Gastrocnemius medialis (tissue), 4 donors: ENCODE measurements at places on chromosomes 2 and 18.

GRCh38 chr2:100130595-100131391 lies 11.6 kb downstream of the AFF3 start:
- H3K4me3 ChIP-seq: no peak overlapping the region
- no peaks in the 10 kb centered on the region for H3K36me3 ChIP-seq
- no peak overlapping the region for H3K27ac ChIP-seq
- H3K27me3 ChIP-seq: no peaks in the 10 kb centered on the region
- no peaks in the 10 kb centered on the region for H3K4me1 ChIP-seq

DNA sequence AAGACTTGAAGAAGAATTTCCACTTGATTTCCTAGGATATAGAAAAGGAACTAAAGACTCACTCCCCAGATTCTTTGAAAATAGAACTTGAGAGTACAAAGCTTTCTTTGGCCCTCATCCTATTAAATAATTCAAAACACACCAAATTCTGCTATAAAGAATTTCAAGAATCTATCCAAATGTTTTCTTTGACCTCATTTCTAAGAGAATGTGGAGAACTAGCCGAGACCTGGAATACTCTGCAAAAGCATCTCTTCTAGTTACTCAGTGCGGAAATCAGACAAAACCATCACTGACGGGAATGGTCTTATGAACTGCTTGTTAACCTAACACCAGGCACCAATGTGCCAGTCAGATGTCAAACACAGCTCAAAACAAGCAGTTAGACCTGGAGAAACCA lies 44.2 kb upstream of the ARL5A start:
- no peaks in the 10 kb centered on the region for H3K36me3 ChIP-seq
- no peak overlapping the region for H3K27ac ChIP-seq
- H3K27me3 ChIP-seq: no peaks in the 10 kb centered on the region
- no peak for DNase-seq
- H3K4me1 ChIP-seq: no peaks in the 10 kb centered on the region
- H3K4me3 ChIP-seq: no peak overlapping the region

GRCh38 chr2:150474326-150475074 lies 13.0 kb downstream of the RND3 start:
- peaks cover 3% of the 10 kb centered on the region for H3K36me3 ChIP-seq
- H3K27me3 ChIP-seq: no peaks in the 10 kb centered on the region
- DNase-seq: no peak

DNA sequence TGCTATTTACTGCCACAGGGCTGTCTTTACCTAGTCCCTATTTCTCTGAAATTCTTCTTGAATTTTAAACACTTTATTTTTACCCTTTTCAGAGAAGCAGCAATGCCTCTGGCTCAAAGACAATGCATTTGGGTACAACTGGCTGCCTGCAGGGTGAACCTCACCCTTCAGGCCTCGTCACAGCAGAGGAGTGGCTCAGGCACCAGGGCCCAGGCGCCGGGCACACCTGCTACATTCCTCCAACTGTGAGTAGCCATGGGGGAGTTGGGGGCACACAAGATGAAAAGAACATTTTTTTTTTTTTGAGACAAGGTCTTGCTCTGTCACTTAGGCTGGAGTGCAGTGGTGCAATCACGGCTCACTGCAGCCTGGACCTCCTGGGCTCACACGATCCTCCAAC lies 74.9 kb upstream of the KCNE4 start:
- no peak overlapping the region for H3K27ac ChIP-seq
- DNase-seq: no peak
- H3K4me3 ChIP-seq: no peak overlapping the region
- no peaks in the 10 kb centered on the region for H3K27me3 ChIP-seq
- H3K4me1 ChIP-seq: no peaks in the 10 kb centered on the region

GRCh38 chr2:13607139-13607538 lies 890.4 kb downstream of the TRIB2 start:
- H3K36me3 ChIP-seq: no peaks in the 10 kb centered on the region
- H3K27ac ChIP-seq: no peak overlapping the region
- H3K27me3 ChIP-seq: no peaks in the 10 kb centered on the region
- H3K4me1 ChIP-seq: no peaks in the 10 kb centered on the region

- no peaks in the 10 kb centered on the region for H3K4me1 ChIP-seq
- no peak overlapping the region for H3K27ac ChIP-seq
- no peaks in the 10 kb centered on the region for H3K36me3 ChIP-seq
Measured at GRCh38 chr2:29226375-29226774, 111.2 kb downstream of the CLIP4 start.

DNA sequence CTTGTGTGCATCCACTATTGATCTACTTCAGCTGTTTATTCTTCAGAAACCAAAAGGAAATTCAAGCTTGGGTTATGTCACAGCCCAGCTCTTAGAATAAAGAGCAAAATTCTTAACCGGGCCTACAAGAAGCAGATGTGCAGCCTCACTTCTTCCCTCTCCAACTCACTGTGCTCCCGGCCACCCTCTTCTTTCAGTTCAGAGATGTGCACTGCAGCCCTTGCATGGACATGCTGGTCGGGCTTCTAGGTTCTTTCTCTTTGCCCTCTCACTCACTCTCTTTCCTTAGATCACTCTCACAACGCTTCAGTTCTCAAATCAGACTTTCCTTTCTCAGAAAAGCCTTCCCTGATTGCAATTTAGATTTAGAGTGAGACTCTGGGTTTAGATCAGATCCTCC lies 104.1 kb downstream of the CHN1 start:
- no peak for DNase-seq
- H3K4me1 ChIP-seq: no peaks in the 10 kb centered on the region
- no peak overlapping the region for H3K4me3 ChIP-seq
- H3K27me3 ChIP-seq: no peaks in the 10 kb centered on the region

DNA sequence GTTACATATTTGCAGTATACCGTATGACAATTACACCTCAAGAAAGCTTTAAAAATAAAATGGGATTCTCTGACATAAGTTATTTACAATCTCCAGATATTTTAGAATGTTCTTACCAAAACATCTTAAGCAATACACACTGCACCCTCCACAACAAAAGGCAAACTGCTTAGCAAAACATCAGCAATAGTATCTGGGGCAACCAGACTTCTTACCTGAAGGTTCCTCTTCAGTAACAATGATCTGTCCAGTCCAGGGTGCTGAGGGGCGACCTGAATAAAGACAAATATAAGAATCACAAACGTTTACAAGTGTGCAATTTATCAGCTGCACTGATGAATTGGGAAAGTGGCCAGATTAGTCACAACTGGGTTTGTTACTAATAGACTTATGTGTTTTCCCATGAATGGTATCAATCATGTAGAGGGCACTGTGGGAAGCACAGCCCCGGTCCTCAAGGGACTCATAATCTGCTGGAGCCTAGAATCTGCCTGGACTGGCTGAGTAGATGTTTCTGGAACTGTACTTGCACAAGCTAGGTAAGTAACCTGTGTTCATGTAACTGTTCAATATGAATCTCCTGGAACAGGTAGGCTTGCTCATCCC lies 70.7 kb downstream of the MYOM1 start:
- no peaks in the 10 kb centered on the region for H3K27me3 ChIP-seq
- no peak for DNase-seq
- H3K4me1 ChIP-seq: peaks cover 5% of the 10 kb centered on the region
- peak overlapping the region; percentile 54 for H3K27ac ChIP-seq
- H3K36me3 ChIP-seq: no peaks in the 10 kb centered on the region

- H3K4me3 ChIP-seq: no peak overlapping the region
- H3K4me1 ChIP-seq: peaks cover 31% of the 10 kb centered on the region
- no peaks in the 10 kb centered on the region for H3K27me3 ChIP-seq
- H3K27ac ChIP-seq: no peak overlapping the region
Measured at GRCh38 chr2:174766271-174766670, 2.0 kb upstream of the CHRNA1 start.

GRCh38 chr2:16252891-16253290 lies 312.5 kb downstream of the MYCN start:
- DNase-seq: no peak
- H3K36me3 ChIP-seq: no peaks in the 10 kb centered on the region
- H3K4me3 ChIP-seq: no peak overlapping the region
- H3K4me1 ChIP-seq: no peaks in the 10 kb centered on the region
- no peak overlapping the region for H3K27ac ChIP-seq

GRCh38 chr18:55318951-55319441 lies 269.0 kb downstream of the TCF4 start:
- no peaks in the 10 kb centered on the region for H3K27me3 ChIP-seq
- peak overlapping the region; percentile 57 for H3K4me3 ChIP-seq
- H3K27ac ChIP-seq: peak overlapping the region; percentile 93
- H3K36me3 ChIP-seq: no peaks in the 10 kb centered on the region
- DNase-seq: no peak
- peaks cover 66% of the 10 kb centered on the region for H3K4me1 ChIP-seq

DNA sequence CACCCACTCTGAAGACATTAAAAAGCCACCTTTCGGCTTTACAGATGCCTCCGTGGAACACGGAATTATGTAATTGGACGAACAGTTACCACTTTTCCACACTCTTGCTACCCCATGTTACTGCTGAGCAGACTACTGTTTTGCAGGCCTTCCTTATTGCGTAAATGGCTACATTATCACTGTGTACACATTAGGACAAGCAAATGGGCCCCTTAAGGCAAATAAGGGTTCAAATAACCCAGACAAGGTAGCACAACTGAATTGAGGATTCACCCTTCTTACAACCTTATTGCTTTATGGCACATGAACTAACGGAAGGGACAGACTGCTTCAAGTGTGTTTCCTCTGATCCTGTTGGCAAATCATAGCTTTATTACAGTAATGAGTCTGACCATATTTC lies 832.2 kb upstream of the FANCL start:
- H3K4me1 ChIP-seq: no peaks in the 10 kb centered on the region
- no peak for DNase-seq
- no peaks in the 10 kb centered on the region for H3K27me3 ChIP-seq
- H3K27ac ChIP-seq: no peak overlapping the region
- no peaks in the 10 kb centered on the region for H3K36me3 ChIP-seq

DNA sequence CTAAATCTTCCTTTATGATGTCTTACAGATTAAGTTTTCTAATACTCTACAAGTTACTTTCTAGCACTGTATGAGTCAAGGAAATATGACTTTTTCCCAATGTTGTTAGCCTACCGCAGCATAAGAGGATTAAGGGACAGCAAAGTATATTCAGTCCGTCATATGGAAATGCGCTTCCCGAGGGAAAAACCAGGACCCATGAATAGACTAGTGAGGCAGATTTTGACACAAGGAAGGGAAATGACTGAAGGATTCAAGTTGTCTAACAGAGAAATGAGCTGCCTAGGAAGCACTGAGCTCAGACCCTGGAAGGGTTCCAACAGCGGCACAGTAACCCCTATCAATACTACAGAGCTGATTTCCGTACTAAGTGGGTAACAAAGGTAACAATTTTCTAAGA lies 12.0 kb downstream of the SEPTIN10 start:
- H3K4me1 ChIP-seq: peaks cover 3% of the 10 kb centered on the region
- no peaks in the 10 kb centered on the region for H3K36me3 ChIP-seq
- H3K4me3 ChIP-seq: no peak overlapping the region

DNA sequence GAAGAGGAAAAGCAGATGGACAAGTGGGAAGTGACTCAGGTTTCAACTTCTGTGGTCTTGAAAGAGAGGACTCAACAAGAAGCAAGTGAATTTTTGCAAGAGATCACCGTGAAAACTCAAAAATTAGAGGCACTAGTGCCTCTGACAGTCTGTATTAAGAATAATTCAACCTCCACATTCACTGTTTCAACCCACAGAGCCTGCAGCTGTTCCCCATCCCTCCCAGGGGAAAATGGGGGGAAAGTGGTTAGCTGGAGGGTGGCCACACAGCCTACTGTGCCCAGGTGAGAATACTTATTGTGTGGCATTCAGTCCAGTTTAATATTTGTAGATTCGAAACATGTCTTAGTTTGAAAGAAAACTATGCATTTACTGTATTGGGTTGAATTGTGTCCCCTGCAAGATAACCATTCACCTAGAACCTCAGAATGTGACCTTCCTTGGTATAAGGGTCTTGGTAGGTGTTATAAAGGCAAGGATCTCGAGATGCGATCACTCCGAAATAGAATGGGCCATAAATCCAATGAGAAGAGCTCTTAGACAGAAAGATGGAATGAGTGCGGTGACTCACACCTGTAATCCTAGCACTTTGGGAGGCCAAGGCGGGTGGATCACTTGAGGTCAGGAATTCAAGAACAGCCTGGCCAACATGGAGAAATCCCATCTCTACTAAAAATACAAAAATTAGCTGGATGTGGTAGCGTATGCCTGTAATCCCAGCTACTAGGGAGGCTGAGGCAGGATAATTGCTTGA lies 94.3 kb downstream of the IRS1 start:
- no peaks in the 10 kb centered on the region for H3K4me1 ChIP-seq
- no peak for DNase-seq
- no peaks in the 10 kb centered on the region for H3K27me3 ChIP-seq
- no peak overlapping the region for H3K4me3 ChIP-seq

DNA sequence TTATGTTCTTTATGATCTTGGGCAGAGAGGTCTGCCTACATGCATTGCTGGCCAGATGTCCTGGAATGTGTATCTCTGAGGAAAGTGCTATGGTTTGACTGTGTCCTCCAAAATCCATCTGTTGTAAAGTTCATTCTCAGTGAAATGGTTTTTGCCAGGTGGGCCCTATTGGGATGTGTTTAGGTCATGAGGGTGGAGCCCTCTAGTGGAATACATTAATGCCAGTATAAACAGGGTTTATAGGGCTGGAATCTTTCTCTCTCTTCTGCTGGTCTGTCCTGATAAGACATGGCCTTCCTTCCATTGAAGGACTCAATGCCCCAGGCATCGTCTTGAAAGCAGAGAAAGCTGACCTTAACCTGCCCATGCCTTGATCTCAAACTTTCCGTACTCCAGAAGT lies 258.5 kb downstream of the RPIA start:
- H3K36me3 ChIP-seq: no peaks in the 10 kb centered on the region
- H3K27ac ChIP-seq: no peak overlapping the region
- no peaks in the 10 kb centered on the region for H3K4me1 ChIP-seq
- DNase-seq: no peak
- no peak overlapping the region for H3K4me3 ChIP-seq
- H3K27me3 ChIP-seq: no peaks in the 10 kb centered on the region

- H3K27ac ChIP-seq: no peak overlapping the region
- H3K36me3 ChIP-seq: no peaks in the 10 kb centered on the region
- H3K27me3 ChIP-seq: no peaks in the 10 kb centered on the region
- peak overlapping the region; percentile 71 for H3K4me3 ChIP-seq
Measured at GRCh38 chr2:19988600-19988999, 1.3 kb downstream of the WDR35 start.

- no peak overlapping the region for H3K27ac ChIP-seq
- no peak for DNase-seq
- no peaks in the 10 kb centered on the region for H3K27me3 ChIP-seq
- no peaks in the 10 kb centered on the region for H3K4me1 ChIP-seq
Measured at GRCh38 chr2:220995581-220995980, 576.5 kb downstream of the EPHA4 start.

GRCh38 chr2:33911327-33911726 lies 312.2 kb upstream of the FAM98A start:
- H3K4me3 ChIP-seq: no peak overlapping the region
- no peaks in the 10 kb centered on the region for H3K27me3 ChIP-seq
- H3K27ac ChIP-seq: no peak overlapping the region

DNA sequence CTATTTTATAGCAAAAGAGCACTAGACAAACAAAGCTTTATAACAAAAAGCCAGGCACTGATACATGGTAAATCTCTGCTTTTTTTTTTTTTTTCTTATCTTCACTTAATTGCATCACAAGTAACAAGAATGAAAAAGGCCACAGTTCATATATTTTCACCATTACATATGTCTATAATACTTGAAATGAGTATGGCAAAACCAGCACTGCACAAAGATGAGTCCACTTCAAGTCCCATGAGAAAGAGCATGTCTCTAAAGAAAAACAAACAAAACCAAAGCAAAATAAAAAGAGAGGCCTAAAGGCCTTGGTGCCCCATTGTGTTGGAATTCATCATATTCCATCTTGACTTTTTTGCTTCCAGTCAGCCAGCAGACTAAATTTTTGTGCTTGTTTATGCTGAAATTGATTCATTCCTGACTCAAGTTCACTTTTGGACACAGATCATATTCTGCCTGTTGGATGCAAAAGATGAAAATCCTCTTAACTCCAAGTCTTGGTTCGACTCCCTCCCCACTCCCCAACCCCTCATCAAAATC lies 264.9 kb upstream of the CCDC68 start:
- no peak overlapping the region for H3K4me3 ChIP-seq
- no peak for DNase-seq
- H3K36me3 ChIP-seq: peaks cover 2% of the 10 kb centered on the region
